ENCODE measurements at places on chromosomes 1 and 21. TPM values are rescaled to one million over a fixed set of nuclear protein-coding genes. Genes with fewer than 3 reads are reported as not detected.
A peak's percentile ranks its signal among the peaks of the same experiment; 100 is the strongest.

GRCh38 chr1:56993475-56993874 is 27.7 kb upstream of the C8B start:
- H3K4me3 ChIP-seq, result no peak overlapping the region
- no peaks in the 10 kb centered on the region for H3K27me3 ChIP-seq
- no peak overlapping the region for H3K27ac ChIP-seq
- no peak for DNase-seq
- H3K4me1 ChIP-seq, result no peaks in the 10 kb centered on the region

DNA sequence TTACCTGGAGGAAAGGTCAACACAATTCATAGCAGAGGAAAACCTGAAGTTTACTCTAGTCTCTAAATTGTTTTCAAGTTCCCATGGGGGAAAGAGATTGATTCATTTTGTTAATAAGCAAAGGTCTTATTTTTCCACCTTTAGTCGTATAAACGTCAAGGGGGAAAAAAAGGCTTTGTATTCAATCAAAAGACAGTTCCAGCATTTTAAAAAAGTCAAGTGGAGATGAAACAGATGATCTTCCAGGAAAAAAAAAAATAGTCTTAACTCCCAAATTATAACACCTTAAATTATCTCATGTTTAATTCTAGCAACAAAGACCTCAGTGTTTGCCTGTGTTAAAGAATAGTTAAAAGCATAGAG is 140.5 kb downstream of the TOMM20 start:
- H3K27ac ChIP-seq, result peak overlapping the region; percentile 99
- no peak overlapping the region for H3K4me3 ChIP-seq
- no peaks in the 10 kb centered on the region for H3K36me3 ChIP-seq
- H3K27me3 ChIP-seq, result no peaks in the 10 kb centered on the region
- peaks cover 30% of the 10 kb centered on the region for H3K4me1 ChIP-seq
- no peak for DNase-seq

DNA sequence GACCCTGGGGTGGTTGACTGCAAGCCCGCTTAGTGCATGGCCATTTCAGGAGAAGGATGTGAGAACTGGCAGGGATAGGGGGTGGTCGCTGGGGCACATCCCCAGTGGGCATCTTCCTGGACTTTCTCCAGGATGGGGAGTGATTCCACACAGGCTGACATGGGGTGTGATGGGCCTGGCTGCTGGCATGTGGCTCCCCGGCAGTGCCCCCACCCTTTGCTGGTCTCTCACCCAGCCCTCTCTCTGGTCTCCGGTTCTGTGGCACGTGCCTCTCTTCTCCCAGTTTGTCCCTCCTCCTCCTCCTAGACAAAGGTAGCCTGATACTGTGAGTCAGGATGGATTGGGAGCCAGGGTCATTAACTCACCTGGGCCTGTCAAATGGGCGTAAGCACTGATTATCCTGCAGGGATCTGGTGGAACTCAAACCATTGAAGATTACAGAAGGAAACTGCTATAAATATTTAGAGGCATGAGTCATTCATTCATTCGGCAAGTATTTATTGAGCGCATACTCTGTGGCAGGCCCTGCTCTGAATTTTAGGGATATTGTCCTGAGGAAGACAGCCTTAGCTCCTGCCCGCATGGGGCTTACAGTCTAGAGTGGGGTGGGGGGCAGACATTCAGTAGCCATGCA is 23.6 kb upstream of the EPS8L3 start:
- DNase-seq, result peak; percentile 53
- H3K4me1 ChIP-seq, result peaks cover 52% of the 10 kb centered on the region
- no peaks in the 10 kb centered on the region for H3K27me3 ChIP-seq
- no peak overlapping the region for H3K27ac ChIP-seq
- H3K36me3 ChIP-seq, result no peaks in the 10 kb centered on the region

DNA sequence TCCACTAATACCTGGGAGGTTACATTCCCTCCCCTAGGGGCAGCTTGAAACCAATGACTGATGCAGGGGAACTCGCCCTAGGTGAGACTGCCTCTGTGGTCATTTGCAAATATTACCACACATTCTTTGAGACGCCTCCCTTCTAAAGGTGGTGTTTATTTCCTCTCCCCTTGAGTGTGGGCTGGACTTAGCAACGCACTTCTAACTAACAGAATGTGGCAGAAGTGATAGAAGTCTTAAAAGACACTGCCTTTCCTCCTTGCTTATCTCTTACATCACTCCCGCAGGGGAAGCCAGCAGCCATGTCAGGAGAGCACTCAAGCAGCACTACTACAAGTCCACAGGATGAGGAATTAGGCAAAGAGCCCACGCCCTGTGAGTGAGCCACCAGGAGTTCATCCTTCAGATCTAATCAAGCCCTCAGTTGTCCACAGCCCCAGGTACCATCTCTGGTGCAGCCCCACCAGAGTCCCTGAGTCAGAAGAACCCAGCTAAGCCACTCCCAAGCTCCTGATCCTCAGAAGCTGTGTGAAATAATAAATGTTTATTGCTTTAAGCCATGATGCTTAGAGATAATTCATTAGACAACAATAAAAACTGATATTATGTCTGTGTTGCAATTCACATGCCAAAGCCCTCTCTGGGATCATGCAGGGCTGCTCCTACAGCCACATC is 14.8 kb upstream of the MATN1 start:
- H3K36me3 ChIP-seq, result peaks cover 10% of the 10 kb centered on the region
- H3K4me1 ChIP-seq, result no peaks in the 10 kb centered on the region
- no peaks in the 10 kb centered on the region for H3K27me3 ChIP-seq
- H3K4me3 ChIP-seq, result no peak overlapping the region
- H3K27ac ChIP-seq, result no peak overlapping the region

DNA sequence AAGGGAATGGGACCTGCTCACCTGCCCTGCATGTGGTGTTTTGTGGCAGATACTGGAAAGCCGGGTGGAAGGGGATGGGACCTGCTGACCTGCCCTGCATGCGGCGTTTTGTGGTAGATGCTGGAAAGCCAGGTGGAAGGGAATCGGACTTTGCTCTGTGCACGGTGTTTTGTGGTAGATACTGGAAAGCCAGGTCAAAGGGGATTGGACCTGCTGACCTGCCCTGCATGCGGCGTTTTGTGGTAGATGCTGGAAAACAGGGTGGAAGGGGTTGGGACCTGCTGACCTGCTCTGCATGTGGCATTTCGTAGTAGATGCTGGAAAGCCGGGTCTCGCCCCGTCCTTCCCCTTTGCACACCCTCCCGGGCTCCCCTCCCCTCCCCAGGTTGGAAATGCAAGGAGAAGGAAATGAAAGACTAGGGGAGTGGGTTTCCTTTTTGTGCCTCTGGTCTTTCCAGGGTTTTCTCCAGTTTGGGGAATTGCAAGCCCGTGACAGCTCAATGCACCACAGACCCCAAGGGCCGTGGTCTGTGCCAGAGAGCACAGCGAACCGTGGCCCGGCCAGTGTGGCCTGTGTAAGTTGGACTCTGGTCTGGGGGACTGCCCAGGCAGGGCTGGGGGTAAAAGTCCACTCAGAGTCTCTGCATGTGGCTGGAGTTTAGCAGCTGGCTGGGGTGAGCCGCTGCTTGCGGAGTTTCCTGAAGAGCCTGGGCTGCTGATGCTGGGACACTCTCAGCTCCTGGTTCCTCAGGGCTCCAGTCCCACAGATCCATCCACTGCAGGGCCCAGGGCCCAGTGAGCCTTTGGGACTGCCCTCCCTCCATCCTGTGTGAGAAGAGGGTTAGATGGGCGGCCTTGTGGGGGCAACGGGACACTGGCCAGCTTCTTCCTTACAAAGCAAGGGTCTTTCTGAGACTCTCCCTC is 105.5 kb downstream of the CRYAA start:
- H3K27ac ChIP-seq, result no peak overlapping the region
- H3K4me1 ChIP-seq, result no peaks in the 10 kb centered on the region
- H3K36me3 ChIP-seq, result no peaks in the 10 kb centered on the region
- no peak overlapping the region for H3K4me3 ChIP-seq

DNA sequence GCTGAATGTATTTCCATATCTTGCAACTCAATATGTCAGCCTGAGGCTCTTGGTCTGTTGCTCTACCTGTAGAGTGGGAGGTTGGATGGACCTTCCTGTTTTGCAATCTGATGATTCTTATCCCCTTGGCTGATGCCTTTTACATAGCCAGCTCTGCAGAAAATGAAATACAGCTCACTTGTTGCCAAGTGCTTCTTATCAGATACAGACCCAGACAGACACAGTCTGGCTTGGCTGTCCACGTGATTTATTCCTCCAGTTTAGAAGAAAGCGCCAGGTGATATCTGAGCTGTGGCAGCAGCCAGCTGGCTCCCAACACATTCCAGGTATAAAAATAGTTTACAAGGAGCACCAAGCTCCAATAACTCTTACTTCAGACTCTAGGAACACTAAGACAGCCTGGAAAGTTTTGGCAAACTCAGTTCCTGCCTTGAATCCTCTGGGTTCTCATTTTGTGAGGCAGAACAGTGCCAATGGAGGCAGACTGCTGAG is 479.2 kb upstream of the USP24 start:
- peaks cover 24% of the 10 kb centered on the region for H3K4me1 ChIP-seq
- H3K4me3 ChIP-seq, result no peak overlapping the region
- H3K27me3 ChIP-seq, result no peaks in the 10 kb centered on the region
- H3K27ac ChIP-seq, result no peak overlapping the region
- H3K36me3 ChIP-seq, result no peaks in the 10 kb centered on the region
- DNase-seq, result no peak

DNA sequence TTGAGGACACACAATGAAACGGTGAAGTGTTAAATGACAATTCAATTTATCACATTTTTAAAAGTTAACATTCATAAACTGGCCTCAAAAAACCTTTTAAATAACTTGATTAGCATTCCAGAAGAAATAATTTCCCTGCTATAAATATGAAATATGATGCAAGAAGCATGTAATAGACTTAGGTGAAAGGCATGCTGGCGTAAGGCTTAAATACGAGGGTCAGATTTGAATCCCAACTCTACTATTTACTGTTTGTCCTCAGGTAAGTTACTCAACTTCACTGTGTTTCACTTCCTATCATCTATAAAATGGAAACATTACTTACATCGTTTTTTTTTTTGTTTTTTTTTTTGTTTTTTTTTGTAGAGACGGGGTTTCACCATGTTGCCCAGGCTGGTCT is 40.8 kb downstream of the EPRS1 start:
- peaks cover 54% of the 10 kb centered on the region for H3K36me3 ChIP-seq
- H3K27me3 ChIP-seq, result no peaks in the 10 kb centered on the region
- no peaks in the 10 kb centered on the region for H3K4me1 ChIP-seq
- no peak overlapping the region for H3K4me3 ChIP-seq

- H3K27me3 ChIP-seq, result no peaks in the 10 kb centered on the region
- no peaks in the 10 kb centered on the region for H3K4me1 ChIP-seq
- DNase-seq, result no peak
- H3K27ac ChIP-seq, result no peak overlapping the region
- H3K4me3 ChIP-seq, result no peak overlapping the region
- H3K36me3 ChIP-seq, result no peaks in the 10 kb centered on the region
Measured at GRCh38 chr1:158563853-158564252, 6.5 kb downstream of the OR6P1 start.

DNA sequence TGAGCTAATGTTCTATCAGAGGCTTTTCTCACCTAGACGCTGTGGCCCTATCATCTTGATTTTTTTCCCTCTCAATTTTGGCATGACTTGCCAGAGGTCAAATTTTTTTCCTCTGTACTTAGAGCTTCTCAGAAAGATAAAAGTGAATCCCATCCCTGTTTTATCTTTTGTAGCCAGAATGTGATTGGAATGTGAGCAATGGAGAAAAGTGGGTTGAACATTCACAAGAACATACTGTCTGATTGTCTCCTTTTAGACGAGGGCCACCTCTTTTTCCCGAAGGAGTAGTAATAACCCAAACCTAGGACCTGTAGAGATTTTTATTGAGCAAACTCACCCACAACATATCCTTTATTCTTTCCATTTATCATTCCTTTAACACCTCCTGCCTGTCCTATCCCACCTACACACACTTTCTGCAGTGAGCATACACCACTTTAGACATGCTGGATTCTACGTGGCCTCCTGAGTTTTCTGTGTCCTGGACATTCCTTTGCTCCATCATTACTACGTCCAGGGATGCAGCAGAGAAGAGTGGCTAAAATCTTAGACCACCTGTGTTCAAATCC is 15.9 kb downstream of the S100A10 start:
- DNase-seq, result no peak
- no peak overlapping the region for H3K27ac ChIP-seq
- peaks cover 17% of the 10 kb centered on the region for H3K36me3 ChIP-seq
- no peaks in the 10 kb centered on the region for H3K27me3 ChIP-seq

DNA sequence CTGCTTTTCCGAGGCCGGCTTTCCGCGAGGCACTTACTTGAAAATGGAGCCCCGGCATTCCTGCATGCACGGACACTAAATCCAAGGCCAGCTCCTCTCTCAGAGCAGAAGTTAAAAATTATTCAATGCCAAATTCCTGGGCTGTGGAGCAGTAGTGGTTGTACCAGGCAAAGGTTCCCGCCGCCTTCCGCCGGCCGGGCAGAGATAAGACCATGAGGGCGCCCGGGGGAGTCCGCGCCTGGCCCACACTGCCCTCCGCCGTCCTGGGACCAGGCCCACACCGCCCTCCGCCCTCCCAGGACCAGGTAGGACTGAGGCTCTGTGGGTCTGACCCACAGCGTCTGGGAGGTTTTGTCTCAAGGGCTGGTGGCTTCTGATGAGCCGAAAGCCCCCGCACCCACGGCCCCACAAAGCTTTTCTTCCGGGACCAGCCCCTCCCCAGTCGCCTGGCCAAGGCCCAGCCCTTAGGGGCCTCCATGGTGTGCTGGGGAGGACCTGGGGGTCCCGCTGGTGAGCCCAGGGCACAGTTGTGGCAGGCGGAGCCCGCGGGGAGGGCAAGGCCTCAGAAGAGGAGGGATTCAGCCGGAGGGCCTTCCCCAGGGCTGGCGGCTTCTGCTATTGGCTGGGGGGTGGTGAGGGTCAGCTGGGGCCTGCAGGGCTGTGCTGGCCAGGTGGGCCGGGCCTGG is 12.7 kb upstream of the C1orf159 start:
- no peaks in the 10 kb centered on the region for H3K4me1 ChIP-seq
- H3K27me3 ChIP-seq, result no peaks in the 10 kb centered on the region
- H3K4me3 ChIP-seq, result no peak overlapping the region
- no peaks in the 10 kb centered on the region for H3K36me3 ChIP-seq

- no peak for DNase-seq
- H3K27me3 ChIP-seq, result no peaks in the 10 kb centered on the region
- no peaks in the 10 kb centered on the region for H3K4me1 ChIP-seq
- no peak overlapping the region for H3K27ac ChIP-seq
Measured at GRCh38 chr1:183195142-183195574, 9.1 kb downstream of the LAMC2 start.

GRCh38 chr1:79207786-79208185 is 201.3 kb upstream of the ADGRL4 start:
- H3K27me3 ChIP-seq, result no peaks in the 10 kb centered on the region
- H3K36me3 ChIP-seq, result no peaks in the 10 kb centered on the region
- H3K27ac ChIP-seq, result no peak overlapping the region
- DNase-seq, result no peak

The RHEX gene
- 0.53 TPM for total RNA-seq

The OR2T35 gene
- not detected for total RNA-seq

Measured in ascending aorta (tissue), 2 donors.